ENCODE measurements at places on chromosomes 4 and X.

- DNase-seq: no peak
Measured at GRCh38 chrX:36575670-36576069, 432.5 kb upstream of the FAM47C start.

DNA sequence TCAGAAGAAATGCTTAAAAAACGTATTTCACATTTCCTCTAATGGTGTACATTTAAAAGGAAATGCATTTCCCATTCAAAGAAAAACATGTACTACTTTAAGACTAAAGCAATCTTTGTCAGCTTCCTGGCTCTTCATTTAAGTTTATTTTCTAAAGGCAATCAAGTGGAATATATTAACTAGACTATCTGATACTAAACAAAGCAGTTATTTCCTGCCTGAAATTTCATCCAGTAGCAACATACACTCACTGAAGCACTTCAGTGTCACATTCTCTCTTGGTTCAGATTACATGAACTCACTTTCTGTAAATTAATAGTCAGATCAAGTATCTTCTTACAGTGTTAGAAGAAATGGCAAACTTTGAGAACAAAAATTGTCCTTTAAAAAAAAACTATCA, 42.5 kb downstream of the LRBA start:
- no peak for DNase-seq

DNA sequence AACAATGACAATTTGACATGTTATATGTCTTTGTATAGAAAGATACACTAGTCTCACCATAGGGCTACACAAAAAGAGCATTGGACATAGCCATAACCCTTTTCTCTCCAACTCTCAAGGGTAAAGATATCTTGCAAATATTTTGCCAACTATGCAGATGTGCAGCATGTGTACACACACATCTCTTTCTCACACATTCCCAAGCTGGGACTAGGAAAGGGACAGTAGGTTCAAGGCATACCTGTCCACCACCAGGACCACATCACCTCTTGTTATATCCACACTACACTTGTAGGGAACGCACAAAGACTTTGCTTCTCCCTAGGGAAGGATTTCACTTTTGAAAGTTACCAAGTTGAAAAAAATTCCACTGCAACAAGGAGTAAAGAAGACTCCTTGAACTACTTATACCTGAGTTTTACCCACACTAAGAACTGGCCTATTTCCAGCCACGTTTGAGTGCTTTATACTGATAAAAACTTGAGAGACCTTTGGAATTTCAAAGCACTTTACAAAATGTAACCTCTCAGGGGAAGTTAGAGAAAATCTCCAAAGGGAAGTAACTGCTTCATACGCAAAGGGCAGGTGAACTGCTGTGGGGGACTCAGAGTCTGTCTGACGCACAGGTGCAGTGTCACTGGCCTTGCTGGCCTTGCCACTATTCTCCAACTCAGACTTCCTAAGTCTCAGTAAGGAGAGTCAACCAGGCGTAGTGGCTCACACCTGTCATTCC, 36.9 kb downstream of the NR3C2 start:
- no peak for DNase-seq

GRCh38 chrX:3522101-3522650, 175.7 kb upstream of the MXRA5 start:
- DNase-seq: peak; percentile 76

- peak; percentile 87 for DNase-seq
Measured at GRCh38 chr4:80017125-80017854, 55.7 kb downstream of the ANTXR2 start.

GRCh38 chrX:136147315-136147901, at the start of gene FHL1:
TSS of gene FHL1 (plus strand) at chrX:136147533.
- no peak for DNase-seq

DNA sequence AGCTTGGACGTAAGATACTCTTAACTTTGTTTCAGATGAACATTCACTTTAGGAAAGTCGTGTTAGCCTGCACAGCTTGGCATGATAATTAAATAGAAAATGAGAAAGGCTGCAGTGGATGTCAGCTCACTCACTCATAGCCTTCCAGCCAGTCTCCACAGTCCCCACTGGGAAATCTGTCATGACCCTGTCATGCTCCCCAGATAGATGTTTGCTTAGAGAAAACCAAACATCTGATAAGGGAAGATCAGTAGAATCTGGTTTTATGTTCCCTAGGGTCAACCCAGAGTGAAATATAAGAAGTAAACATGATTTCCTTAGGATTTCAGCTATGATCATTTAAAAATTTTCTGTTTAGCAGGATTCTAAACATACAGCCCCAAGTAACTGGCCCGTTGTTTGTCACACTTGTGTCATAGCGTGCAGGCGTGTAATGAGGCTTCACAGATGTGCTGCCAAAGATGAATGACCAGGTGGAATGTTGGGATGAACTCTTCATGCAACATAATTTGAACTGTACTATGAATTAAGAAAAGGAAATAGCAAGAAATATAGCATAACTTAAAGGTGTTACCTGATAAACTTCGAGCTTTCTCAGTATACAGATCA, 180.1 kb downstream of the BANK1 start:
- DNase-seq: no peak

DNA sequence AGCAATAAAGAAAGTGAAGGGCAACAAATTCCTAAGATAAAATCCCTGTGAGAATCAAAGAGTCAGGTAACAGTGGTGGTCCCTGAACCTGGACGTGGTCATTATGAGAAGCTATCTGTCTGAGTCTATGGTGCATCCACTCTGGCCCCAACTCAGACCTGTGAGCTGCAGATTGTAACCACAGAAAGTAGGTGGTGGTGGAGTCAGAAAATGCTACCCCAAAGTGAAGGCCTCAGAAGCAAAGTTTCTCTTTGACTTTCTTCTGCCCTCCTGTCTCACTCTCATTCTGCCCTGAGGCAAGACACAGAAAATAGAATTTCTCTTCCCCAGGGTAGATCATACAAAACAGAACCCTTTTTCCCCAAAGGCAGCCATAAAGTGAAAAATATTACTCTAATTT, 84.1 kb upstream of the NEIL3 start:
- DNase-seq: no peak

DNA sequence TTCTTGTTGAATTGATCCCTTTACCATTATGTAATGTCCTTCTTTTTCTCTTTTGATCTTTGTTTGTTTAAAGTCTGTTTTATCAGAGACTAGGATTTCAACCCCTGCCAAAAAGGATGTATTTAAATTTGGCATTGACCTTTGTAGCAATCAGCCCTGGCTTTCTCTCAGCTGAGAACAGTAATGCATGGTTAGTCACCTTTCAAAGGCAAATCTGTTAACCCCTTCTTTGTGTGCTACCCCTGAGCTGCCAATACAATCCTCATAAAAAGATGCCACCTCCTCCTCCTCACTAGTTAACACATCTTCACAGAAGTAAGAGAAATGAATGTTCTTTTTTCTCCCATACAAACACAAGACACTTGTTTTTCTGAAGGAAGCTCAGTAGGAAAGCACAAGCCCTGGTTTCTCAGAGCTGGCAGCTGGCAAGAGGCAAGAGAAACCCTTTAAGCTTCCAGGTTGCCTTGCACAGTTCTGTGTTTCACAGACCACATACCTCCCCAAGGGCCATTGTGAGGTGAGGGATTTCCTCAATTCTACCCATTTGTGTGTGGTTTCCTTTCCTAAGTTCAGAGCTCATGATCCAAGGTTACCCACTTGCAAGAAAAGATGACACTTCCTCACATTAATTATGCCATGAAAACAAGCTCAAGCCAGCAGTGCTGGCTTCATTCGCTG, 122.6 kb downstream of the RCHY1 start:
- DNase-seq: no peak

- DNase-seq: no peak
Measured at GRCh38 chr4:139965789-139966188, 188.2 kb downstream of the MAML3 start.

DNA sequence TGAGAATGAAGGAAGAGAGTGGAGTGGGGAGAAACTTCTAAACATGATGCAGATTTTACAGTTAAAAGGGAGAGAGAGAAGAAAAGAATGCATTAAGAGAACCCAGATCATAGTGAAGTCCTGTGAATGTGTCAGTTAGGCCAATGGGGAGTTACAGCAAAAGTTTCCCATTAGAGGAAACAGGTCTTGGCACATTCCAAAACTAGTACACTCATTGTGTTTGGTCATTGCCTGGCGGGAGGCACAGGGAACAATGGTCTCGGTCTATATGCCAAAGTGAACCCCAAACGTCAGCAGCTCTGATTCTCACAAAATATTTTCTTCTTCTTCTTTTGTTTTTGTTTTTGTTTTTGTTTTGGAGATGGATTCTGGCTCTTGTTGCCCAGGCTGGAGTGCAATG, 284.5 kb upstream of the CTSO start:
- no peak for DNase-seq

- no peak for DNase-seq
Measured at GRCh38 chrX:132954323-132954722, 4.1 kb downstream of the HS6ST2 start.

- DNase-seq: no peak
Measured at GRCh38 chr4:128583753-128584712, 225.5 kb upstream of the JADE1 start.

DNA sequence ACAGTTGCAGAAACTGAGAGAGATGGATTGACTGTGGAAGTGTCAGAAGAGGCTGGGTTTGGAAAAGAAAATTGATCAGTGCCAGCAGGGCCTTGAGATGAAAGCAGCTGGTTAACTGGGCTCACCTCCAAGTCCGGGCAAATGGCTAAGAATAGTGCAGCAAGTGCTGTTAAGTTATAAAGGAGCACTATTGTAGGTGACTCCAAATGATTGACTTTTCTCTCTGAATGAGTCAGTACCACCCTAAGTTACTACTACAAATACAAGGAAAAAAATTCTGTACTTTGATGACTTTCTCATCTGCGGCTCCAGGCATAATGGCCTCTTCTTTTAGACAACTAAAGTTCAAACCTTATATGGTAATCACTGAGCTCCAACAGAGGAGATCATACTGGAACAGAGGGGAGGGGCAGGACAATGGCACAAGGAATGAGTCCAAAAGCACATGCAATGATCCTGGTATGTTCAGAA, 733.4 kb upstream of the INTU start:
- DNase-seq: no peak

DNA sequence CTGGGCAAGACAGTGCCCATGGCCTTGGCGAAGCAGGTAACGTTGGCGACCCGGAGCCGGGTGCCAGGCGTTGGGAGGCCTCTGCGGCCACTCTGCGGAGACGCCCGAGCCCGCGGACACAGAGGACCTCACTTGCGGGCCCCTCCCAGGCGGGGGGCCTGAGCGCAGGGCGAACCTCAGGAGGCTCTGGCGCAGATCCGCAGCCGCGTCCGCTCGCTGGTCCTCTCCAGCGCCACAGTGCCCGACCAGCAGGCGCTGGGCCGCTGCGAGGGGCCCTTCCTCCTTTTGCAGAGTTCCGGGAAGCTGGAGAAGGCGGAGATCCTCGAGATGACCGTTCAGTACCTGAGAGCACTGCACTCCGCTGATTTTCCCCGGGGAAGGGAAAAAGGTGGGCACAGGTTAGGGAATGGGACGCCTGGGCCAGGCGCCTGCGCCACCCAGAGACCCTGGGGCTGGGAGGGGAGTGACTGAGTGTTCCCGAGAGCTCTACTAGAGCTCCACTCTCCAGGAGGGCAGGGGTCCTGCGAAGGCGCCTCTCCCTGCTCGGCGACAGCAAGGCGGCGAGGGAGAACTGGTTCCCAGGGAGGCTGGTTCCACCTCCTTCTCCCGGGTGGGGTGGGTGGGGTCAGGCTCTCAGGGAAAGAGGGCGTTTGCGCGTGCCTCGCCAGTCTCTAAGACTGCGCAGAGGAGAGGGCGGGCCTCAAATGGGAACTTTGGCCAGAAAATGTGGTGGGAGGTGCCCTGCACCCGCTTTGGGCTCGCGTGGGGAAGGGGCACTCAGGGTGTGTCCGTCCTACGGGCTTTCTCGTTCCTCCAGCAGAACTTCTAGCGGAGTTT, 1.4 kb downstream of the HELT start:
- no peak for DNase-seq

GRCh38 chr4:22237846-22238494, 277.9 kb downstream of the ADGRA3 start:
- DNase-seq: no peak

GRCh38 chr4:39698424-39699009, 581 bp downstream of the UBE2K start:
- peak; percentile 25 for DNase-seq

DNA sequence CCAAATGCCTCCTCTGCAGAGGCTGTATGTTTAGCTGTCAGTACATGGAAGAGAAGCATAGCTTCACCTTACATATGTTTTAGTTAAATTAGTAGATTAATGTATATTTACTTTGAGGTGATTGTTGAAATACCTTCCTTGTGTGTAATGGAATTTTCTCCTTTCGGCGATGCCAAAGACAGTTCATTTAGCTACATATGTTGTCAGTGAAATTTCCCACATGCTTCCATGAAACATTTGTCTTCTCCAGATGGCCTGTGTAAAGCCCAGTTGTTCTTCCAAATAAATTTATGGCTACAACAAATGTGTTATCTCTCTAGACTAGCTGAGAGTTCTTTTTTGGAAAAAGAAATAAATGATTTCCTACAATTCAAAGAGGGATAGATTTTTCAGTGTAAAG, 95.2 kb downstream of the GPAT3 start:
- DNase-seq: no peak

DNA sequence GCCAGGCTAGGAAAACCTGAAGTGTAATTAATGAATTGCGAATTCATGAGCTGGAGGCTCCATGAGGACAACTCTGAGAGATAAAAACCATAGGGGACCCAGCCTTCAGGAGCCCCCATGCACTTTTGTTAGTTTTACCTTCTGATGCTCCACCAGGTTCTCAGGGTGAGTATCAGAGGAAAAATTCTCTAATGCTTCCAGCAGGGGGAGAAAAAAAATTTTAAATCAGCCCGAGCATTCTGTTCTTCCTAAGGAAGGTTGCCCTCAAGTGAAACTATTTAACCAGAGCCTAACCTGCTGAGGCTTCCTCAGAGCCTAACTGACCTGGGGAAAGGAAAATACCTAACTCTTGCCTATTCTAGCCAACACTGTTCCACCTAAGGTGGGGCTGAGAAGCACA, 552.6 kb downstream of the PPARGC1A start:
- no peak for DNase-seq

DNA sequence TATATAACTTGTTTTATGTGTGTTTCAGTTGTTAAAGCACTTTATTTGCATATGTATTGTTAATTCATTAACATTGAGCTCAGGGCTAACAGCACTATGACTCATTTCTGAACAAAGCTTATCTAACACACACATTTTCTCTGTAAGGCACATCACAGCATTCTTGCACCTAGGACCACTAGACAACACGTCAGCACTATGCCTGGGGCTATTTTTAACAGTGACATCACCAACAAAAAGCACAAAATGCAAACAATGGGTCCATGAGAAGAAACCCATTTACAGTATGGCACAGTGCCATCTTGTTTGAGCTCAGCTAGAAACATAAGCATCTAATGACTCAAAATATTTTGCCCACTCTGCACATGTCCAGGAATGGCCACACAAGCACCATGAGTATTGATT, 124.4 kb downstream of the RELL1 start:
- DNase-seq: no peak

- peak; percentile 81 for DNase-seq
Measured at GRCh38 chr4:106369456-106370060, 980 bp upstream of the GIMD1 start.

Measured in MV-4-11 (cell line).